ENCODE measurements at places on chromosomes 11 and 22.

- DNase-seq, result peak; percentile 27
These were observed 10.7 kb downstream of the KRTAP5-5 start for GRCh38 chr11:1640076-1640946.

DNA sequence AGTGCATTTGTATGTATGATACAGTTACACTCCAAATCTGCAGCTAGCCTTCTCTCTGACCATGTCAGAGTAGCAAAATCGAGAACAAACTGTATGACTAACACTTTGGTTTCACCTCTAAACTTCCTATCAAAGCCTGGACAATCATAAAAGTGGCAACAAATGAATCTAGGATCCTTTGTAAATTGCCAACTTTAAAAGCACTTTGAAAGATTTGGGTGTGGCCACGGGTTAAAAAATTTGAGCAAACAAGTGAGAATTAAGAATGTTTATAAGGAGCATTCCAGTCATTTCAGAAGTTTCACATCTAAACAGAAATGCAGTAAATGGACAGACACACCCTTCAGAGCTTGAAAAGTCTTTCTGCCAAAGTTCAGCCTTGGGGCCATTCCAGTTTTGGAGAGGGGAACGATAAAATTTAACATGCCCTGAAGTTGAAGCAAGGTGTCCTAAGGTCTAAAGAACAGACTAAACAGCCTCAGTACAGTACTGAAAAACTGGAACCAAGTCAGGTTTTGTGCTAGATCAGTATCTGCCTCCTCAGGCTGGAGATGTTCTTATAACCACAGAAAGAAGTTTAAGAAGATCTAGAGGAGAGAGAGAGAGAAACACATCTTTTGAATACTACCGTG lies 181.9 kb upstream of the BDNF start:
- no peak for DNase-seq

DNA sequence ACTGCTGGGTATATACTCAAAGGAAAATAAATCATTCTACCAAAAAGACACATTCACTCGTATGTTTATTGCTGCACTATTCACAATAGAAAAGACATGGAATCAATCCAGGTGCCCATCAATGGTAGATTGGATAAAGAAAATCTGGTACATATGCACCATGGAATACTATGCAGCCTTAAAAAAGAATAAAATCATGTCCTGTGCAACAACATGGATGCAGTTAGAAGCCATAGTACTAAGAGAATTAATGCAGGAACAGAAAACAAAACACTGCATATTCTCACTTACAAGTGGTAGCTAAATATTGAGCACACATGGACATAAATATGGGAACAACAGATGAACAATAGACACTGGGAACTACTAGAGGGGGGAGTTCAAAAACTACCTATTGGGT lies 96.3 kb downstream of the FAM76B start:
- no peak for DNase-seq

DNA sequence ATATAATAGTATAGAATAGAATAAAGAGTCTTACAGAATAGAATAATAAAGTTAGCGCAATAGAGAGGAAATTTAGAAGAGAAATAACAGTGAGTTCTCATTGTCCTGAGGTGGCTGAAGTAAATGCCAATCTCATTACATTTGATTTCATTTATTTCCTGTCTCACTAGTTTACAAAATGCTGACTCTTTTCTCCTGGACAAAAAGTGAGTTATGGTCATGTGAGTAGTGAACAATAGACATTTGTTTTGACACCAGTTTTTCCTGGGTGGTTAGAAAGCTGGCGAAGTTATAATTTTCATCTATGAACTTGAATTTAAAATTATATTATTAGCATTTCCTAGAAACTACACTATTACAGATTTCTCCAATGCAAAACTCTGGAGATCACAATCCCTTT lies 143.7 kb downstream of the TYR start:
- no peak for DNase-seq

Measured in T-helper 1 cell (primary cell).